CD8-positive, alpha-beta T cell (primary cell): ENCODE measurements at places on chromosomes 6 and 20. TPM values are rescaled to one million over a fixed set of nuclear protein-coding genes. Genes with fewer than 3 reads are reported as not detected.

Gene ATXN1
- total RNA-seq: 73.3 TPM

Gene RUNX2
- total RNA-seq: 11.7 TPM

Gene NKAIN2
- not detected for total RNA-seq

Gene IL17A
- not detected for total RNA-seq

Gene MTO1
- 35.7 TPM for total RNA-seq

Gene MBOAT1
- total RNA-seq: 5.9 TPM

Gene OR2H2
- total RNA-seq: not detected

Gene CCDC170
- not detected for total RNA-seq

Gene AKAP12
- total RNA-seq: not detected

Gene MYB
- 3.7 TPM for total RNA-seq

Gene HIVEP1
- 72.7 TPM for total RNA-seq

Gene BTBD3
- total RNA-seq: 0.46 TPM
